ENCODE measurements at places on chromosomes 4 and X. TPM values are rescaled to one million over a fixed set of nuclear protein-coding genes. Genes with fewer than 3 reads are reported as not detected.
A peak's percentile ranks its signal among the peaks of the same experiment; 100 is the strongest.

Gene HSD17B13
- total RNA-seq: 1.2 TPM

Gene VCX
- total RNA-seq: not detected

Gene UGT2B11
- not detected for total RNA-seq

Gene AMBN
- not detected for total RNA-seq

DNA sequence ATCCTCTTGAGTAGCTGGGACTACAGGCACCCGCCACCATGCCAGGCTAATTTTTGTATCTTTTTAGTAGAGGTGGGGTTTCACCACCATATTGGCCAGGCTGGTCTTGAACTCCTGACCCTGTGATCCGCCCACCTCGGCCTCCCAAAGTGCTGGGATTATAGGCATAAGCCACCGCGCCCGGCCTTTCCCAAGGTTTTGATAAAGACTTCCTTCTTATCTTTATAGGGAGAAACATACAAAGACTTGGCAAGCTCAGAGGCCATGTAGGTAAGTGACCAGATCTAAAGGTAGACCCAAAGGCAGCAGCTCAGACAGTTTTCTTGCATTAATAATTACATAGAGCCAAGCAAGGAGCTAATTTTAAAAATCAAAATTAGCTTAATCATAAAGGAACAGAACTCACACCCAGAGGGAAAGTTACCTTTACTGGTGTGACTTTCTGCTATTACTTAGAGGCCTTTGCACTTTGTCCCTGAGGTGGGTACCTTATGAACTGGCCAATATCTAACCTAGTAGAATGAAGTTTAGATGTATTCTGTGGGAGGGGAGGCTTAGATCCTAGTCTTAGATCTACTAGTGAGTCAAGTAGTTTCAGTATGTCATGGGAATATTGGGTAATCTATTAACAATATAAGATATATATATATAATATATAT lies 67.3 kb downstream of the HPGD start:
- no peak for DNase-seq

GRCh38 chr4:114879916-114880669 lies 233.3 kb downstream of the NDST4 start:
- DNase-seq: no peak

GRCh38 chr4:39933671-39934590 lies 43.8 kb downstream of the PDS5A start:
- DNase-seq: no peak

GRCh38 chr4:29058531-29058930 lies 1661.6 kb upstream of the PCDH7 start:
- DNase-seq: no peak

DNA sequence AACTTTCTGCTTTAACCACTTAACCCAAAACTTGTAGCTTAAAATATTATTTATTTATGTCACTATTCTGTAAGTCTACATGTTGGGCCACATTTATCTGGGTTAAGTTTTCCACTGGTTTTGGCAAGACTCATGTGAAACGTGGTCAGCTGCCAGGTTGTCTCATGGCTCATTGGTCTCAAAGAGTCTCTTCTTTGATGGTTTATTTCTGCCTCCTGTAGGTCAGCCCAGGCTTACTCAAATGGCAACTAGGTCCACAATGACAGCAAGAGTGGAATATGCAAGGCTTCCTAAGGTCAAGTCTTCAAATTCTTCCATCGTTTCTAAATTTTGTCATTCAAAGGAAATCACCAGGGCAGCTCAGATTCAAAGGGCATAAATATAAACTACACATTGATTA lies 828.7 kb downstream of the PCDH7 start:
- DNase-seq: no peak

DNA sequence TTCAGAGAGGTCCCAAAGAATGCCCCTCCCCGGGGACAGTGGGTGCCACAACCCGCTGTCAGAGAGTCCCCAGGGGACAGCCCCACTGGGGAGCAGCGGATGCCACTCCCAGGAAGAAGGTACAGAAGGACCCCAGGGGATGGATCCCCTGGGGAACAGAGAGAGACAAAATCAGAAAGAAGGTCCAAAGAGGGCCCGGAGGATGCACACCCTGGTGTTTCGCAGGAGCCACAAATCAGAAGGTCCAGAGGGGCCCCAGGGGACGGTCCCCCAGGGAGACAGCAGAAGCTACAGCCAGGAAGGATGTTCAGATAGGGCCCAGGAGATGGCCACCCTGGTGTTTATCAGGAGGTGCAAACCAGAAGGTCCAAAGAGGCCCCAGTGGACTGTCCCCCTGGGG lies 1.4 kb downstream of the TEX13D start:
- no peak for DNase-seq

- DNase-seq: no peak
Observed at GRCh38 chrX:152913346-152913745, 15.5 kb downstream of the ZNF185 start.

GRCh38 chrX:72461766-72462165 lies 110.9 kb downstream of the HDAC8 start:
- no peak for DNase-seq

- no peak for DNase-seq
Observed at GRCh38 chrX:112820364-112821268, 20.0 kb downstream of the AMOT start.

DNA sequence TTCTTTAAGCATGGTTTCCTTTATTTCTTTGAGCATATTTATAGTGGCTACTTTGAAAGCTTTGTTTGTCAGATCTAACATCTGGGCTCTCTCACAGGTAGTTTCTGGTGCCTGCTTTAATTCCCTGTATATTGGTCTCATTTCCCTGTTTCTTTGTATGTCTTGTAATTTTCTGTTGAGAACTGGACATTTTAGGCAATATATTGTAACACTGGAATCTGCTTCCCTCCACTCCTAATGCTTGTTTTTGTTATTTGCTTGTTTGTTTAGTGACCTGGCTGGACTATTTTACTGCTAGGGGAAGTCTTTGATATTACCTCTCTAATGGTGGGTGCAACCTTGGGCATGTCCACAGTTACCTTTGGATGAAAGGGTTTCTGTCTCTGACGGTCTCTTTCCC lies 25.0 kb downstream of the BMPR1B start:
- DNase-seq: no peak

GRCh38 chr4:73725985-73726384 lies 14.4 kb upstream of the CXCL8 start:
- no peak for DNase-seq

GRCh38 chr4:162497564-162498167 lies 333.9 kb upstream of the FSTL5 start:
- DNase-seq: peak; percentile 7

- DNase-seq: no peak
Observed at GRCh38 chrX:18449236-18449635, 23.8 kb downstream of the CDKL5 start.

GRCh38 chrX:154828016-154828408 lies 6.5 kb downstream of the SMIM9 start:
- no peak for DNase-seq

- no peak for DNase-seq
Observed at GRCh38 chrX:19174401-19175025, 52.2 kb upstream of the ADGRG2 start.

All from urinary bladder (tissue), 4 donors.